ENCODE measurements at places on chromosomes 13 and 19. TPM values are rescaled to one million over a fixed set of nuclear protein-coding genes. Genes with fewer than 3 reads are reported as not detected.

The GSK3A gene
- 27.7 TPM for polyA plus RNA-seq

The ATP11A gene
- polyA plus RNA-seq: 1.8 TPM

GRCh38 chr13:30727491-30728355 is 7.6 kb upstream of the ALOX5AP start:
- DNase-seq: no peak

GRCh38 chr19:12840091-12841079 is 2.1 kb downstream of the MAST1 start:
- peak; percentile 25 for DNase-seq

- no peak for DNase-seq
Measured at GRCh38 chr19:29247051-29247450, 34.1 kb upstream of the UQCRFS1 start.

Data from BJ (cell line).